Renal cortex interstitium (tissue), 15 donors: ENCODE measurements at places on chromosomes 7 and 10. TPM values are rescaled to one million over a fixed set of nuclear protein-coding genes. Genes with fewer than 3 reads are reported as not detected.

GRCh38 chr7:117381362-117381761 lies 45.9 kb downstream of the ASZ1 start:
- DNase-seq, result no peak

Gene TBC1D12
- polyA plus RNA-seq, result 19.9 TPM

GRCh38 chr7:66741710-66742049 lies 1.1 kb downstream of the RABGEF1 start:
- DNase-seq, result no peak

DNA sequence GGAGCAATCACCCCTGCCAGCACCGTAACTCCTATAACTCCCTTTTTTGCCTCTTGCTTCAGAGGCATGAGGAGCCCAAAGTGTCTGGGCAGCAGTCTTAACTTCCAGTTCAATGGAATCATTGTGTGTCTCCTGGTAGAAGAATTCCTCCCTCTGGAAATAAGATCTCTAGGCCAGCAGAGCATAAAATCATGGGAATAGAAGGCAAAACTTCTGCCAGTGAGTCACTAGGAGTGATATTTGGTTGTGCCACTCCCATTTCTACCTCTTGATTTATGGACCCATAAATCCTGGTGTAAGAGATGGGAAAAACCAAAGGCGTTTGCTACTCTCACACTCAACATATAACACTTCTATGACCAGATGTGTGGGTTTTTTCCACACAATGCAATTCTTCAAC lies 104.9 kb upstream of the FAM180A start:
- DNase-seq, result no peak

Gene SPOCK2
- polyA plus RNA-seq, result 119 TPM

DNA sequence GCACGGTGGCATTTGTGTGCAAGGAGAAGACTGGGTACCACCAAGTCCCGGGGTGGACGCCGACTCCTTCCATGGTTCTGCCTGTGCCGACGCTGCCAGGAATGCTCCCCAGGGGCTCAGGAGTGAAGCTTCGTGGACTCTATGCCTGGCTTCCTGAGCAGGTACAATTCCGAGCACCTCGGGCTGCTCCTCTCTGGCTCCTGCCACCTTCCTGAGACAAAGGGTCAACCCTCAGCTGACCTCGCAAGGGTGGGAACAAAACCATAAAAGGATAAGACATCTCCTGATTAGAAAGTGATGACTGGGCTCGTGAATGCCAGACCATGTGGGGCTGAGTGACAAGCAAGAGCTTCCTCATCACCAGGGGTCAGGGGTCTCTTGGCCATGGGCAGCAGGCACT lies 31.8 kb downstream of the CALML3 start:
- DNase-seq, result no peak

DNA sequence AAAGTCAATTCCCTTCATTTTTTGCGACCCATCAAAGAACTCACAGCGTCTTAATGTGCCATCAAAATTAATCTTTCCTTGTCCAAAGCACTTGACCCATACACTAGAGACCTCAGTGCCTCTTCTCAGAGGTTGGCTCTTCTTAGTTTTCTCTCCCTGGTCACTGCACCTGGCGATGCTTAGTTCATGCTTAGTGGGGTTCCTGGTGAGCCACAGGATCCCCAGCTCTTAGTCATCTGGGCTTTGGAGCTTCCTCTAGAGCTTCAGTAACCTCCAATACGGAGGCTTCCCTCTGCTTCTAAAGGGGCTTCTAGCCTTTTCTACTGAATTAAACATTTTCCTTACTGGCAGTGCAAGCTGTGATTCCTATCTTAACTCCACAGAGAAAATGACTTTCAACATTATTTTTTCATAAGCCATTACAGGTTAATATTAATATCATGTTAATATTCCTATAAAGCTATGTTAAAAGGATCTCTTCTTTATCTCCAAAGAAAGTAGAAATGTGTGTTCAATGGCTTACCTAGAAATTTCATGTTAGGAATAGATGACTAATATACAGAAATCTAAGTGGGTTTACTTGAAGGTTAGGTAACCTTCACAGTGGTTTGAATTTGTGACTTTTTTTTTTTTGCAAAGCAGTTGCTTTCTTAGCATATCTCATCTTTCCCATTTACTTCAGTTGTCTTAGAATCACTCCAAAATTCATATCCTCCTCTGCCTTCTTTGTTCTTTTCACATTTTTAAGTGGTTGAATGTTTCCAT lies 295.2 kb downstream of the CAMK1D start:
- no peak for DNase-seq

Gene TDRD1
- 0.03 TPM for polyA plus RNA-seq

Gene GPR15LG
- polyA plus RNA-seq, result 0.17 TPM

GRCh38 chr10:24579448-24579847 lies 144.2 kb downstream of the ARHGAP21 start:
- DNase-seq, result no peak

GRCh38 chr10:90394311-90394710 lies 463.5 kb downstream of the HTR7 start:
- DNase-seq, result no peak

Gene COL13A1
- polyA plus RNA-seq, result 23.1 TPM

Gene ZNF12
- 42.2 TPM for polyA plus RNA-seq

Gene TMEM176B
- 76.2 TPM for polyA plus RNA-seq

- DNase-seq, result no peak
Measured at GRCh38 chr7:99447943-99448342, 9.2 kb downstream of the CPSF4 start.

Gene PAX2
- polyA plus RNA-seq, result 188 TPM

Gene GSAP
- polyA plus RNA-seq, result 16.1 TPM

DNA sequence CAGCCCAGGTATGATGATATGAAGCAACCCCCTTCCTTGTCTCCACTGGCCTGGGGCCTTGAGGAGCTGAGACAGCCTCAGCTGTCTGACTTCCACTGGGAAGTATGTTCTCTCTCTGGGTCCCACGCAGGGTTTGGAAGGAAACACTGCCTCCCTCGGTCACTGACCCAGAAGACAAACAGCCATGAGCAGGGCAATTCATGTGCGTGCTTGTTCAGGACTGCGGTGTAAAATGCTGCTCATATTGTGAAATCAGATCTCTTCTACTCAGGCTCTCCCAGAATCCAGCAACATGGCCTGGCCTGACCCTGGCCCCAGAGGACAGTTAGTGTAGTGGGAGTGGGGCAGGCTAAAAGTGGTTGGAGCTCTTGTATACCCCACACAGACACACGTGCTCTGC lies 2.8 kb downstream of the CLCN1 start:
- no peak for DNase-seq

DNA sequence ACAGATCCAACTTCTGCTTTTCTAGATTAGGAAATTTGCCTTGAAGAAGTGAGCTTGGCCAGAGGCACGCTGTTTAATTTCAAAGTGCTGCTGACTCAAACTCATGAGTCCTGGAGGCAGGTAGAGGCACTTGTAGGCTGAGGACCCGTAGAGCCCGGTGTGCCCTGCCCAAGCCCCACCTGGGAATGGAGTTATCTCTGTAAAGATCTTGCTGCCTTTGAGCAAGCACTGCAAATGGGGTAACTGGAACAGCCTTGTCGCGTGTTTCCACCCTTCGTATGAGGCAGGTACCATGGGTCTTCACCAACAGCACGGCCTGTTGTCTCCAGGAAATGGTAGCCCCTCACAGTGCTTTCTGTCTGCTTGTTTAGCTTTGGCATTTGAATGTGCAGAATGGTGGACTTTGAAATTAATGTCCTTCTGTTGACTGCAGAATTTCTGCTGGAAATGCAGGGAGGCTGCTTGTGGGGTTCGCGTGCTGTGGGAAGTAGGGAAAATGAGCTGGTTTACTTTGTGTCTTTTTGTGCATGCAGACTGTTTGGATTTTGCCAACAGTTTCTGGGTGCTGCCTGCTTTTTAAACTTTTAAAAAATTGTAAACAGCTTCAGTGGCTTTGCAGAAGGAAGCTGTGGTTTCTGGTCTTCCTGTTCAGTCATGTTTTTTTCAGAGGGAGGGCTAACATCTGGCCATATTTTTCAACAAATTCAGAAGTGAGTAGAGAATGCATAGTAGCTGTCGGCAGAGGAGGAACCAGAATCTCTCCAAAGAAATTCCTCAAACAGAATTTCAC lies 27.2 kb downstream of the CCM2 start:
- no peak for DNase-seq

- no peak for DNase-seq
Measured at GRCh38 chr7:43884209-43884608, 14.9 kb upstream of the MRPS24 start.

- DNase-seq, result no peak
Measured at GRCh38 chr7:1899196-1899595, 229.1 kb downstream of the ELFN1 start.

- DNase-seq, result no peak
Measured at GRCh38 chr7:44973610-44974401, 5.0 kb downstream of the MYO1G start.
